ENCODE measurements at places on chromosomes 7 and 10.
A peak's percentile ranks its signal among the peaks of the same experiment; 100 is the strongest.

DNA sequence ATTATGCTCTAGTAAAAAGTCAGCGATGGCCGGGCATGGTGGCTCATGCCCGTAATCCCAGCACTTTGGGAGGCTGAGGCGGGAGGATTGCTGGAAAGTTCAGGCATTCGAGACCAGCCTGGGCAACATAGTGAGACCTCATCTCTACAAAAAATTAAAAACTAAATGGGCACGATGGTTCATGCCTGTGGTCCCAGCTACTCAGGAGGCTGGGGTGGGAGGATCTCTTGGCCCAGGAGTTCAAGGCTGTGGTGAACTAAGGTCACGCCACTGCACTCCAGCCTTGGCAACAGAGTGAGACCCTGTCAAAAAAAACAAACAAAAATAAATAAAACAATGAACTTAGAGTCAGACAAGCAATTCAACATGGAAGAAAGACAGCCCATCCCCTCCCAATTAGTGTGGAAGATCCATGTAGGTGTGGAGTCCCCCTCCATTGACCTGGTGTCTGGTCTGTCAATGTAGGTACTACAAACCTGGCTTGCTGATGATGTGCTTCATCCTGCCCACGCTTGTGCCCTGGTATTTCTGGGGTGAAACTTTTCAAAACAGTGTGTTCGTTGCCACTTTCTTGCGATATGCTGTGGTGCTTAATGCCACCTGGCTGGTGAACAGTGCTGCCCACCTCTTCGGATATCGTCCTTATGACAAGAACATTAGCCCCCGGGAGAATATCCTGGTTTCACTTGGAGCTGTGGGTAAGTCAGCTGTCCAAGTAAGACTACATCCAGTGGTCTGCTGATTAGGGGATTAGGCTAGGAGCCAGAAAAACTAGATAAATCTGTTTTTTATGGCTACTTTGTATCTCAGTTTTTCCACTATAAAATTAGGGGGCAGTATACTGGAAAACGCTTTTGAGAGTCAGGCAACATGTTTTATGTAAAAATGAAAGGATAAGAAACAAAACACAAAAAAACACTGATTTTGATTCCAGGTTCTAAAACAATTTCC is 9.3 kb downstream of the SCD start:
- DNase-seq, result no peak

GRCh38 chr7:140671966-140672365 is 779 bp upstream of the ADCK2 start:
- no peak for DNase-seq

- no peak for DNase-seq
Observed at GRCh38 chr10:3741688-3742461, 43.1 kb downstream of the KLF6 start.

GRCh38 chr10:127267442-127267841 is 71.1 kb upstream of the INSYN2A start:
- no peak for DNase-seq

GRCh38 chr10:35542303-35542702 is 62.8 kb upstream of the GJD4 start:
- no peak for DNase-seq

- no peak for DNase-seq
Observed at GRCh38 chr7:37187179-37187578, 261.5 kb downstream of the ELMO1 start.

DNA sequence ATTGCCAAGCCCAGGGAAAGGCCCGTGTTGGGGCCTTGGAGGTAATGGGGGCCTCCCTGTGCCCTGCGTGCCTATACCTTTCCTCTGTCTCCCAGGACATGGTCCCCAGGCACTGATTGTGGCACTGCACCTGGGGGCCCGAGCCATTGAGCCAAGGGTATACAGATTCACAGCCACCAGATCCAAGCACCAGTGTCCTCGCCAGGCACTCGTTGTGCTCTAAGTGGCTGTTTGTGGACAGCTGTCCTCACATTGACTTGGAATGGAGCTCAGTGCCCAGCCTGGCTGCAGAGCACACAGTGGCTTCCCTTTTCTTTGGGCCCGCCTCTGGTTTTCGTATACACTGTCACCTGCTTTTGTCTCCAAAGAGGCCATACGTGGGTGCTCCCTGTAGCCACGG is 72.0 kb upstream of the BTBD16 start:
- DNase-seq, result no peak

DNA sequence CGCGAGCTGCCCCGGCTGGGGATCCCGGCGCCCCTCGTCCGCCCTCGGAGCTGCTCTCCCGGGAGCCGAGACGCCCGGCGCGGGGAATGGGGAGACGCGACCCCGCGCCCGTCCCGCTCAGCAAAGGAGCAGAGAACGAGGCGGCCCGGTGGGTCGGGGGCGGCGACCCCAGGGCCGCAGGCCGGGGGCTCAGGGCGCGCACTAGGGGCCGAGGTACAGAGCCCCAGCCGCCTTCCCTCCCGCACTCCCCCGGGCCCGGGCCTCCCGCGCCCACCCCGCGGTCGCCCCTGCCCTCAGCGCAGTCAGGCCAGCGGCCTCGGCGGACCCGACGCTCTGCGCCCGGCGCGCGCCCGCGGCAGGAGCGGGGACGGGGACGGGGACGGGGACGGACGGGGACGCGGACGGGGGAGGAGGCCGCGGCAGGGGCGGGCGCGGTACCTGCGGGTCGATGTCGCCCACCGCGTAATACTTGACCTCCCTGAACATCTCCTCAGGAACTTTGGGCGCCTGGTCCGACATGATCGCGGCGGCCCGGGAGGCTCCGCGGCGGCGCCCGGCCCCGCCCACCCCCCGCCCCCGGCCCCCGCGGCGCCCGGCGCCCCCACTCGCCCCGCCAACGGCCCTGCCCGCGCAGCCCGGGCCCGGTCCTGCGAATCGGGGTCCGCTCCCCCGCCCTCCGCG is 373 bp downstream of the PAXIP1 start:
- DNase-seq, result peak; percentile 75

- no peak for DNase-seq
Observed at GRCh38 chr7:88361357-88361756, 54.7 kb upstream of the STEAP4 start.

DNA sequence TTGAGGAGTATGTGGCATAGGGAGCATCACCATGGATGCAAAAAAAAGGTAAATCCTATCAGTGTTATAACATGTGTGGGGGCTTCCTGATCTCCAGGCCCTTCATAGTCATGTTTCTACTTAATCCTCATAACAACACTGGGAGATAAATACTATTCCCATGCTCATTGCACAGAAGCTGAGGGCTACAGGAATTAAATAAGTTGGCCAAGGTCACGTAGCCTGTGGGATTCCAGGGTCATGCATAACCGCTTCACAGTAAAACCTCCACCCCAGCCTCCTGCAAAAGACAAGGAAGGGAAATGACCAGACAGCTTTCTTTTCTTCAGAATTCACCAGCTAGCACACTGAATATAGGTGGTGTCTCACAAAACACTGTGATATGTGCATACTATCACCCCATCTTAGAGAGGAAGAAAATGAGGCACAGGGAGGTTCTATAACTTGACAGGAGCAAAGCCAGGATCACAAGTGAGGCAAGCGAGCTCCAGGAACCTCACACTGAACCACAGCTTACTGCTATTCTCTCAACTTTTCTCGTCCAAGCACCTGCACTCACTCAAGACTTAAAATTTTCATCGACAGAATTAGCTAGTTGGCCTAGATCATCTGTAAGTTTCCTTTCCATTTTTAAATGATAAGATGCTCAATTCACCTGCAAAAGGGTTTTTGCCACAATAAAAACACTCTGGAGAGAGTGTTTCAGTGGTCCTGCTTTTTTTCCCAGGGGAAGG is 13.4 kb downstream of the JAZF1 start:
- DNase-seq, result no peak

DNA sequence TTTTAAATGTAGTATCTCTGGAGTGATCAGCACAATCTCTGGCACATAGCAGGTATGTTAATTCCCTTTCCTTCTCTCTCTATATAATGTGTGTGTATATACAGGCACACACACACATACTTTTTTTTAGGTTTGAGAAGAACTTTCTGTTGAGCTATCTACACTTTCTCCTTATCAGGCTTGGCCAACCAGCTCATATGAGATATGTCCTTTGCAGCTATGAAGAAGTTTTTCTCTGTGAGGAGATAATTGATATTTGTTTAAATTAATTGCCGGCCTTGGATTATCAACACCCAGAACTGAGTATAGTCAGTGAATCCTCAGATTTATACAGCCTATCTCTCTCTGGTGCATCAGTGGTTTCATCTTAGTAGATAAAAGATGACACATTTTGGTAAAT is 2.3 kb upstream of the MCU start:
- DNase-seq, result no peak

DNA sequence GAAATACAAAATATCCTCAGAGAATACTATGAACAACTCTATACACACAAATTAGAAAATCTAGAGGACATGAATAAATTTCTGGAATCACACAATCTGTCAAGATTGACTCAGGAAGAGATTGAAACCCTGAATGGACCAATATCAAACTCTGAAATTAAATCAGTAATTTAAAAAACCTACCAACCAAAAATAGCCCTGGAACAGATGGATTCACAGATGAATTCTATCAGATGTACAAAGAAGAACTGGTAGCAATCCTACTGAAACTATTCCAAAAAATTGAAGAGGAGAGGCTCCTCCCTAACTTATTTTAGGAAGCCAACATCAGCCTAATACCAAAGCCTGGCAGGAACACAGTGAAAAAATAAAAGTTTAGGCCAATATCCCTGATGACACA is 190.0 kb downstream of the HPSE2 start:
- DNase-seq, result no peak

DNA sequence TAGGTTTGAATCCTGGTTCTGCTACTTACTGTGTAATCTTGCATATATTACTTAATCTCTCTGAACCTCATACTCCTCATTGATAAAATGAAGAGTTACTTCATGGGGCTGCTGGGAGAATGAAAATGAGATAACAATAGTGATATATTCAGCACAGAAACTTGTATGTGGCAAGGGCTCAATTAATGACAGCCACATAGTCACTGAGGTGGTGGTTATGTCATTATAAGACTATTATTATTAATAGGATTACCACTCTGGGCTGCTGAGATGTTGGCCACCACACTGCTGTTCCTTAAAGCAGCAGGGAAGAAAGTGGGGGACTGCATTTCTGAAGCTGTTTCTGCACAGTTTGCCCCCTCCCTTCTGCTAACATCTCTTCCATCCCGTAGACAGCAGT is 100.4 kb upstream of the PDLIM1 start:
- no peak for DNase-seq

- DNase-seq, result no peak
Observed at GRCh38 chr7:54689394-54690049, 69.5 kb downstream of the SEC61G start.

DNA sequence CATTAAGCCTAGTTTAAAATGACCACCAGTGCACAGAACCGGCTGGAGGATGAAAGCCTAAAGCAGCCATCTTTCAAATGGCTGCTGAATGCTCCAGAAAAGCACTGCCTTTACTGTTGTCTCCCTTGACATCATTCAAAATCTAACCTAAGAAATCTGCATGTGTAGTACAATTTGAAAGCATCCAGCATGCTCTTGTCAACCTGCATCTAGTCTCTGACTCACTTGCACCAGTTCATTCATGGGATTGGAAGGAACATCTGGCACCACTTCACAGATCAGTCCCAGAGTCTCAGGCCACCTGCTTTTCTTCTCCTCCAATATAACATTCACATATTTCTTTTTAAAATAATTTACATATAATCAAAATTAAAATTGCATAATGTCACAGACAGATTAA is 76.2 kb downstream of the RNF133 start:
- no peak for DNase-seq

GRCh38 chr7:48105045-48105444 is 16.0 kb downstream of the UPP1 start:
- DNase-seq, result no peak

DNA sequence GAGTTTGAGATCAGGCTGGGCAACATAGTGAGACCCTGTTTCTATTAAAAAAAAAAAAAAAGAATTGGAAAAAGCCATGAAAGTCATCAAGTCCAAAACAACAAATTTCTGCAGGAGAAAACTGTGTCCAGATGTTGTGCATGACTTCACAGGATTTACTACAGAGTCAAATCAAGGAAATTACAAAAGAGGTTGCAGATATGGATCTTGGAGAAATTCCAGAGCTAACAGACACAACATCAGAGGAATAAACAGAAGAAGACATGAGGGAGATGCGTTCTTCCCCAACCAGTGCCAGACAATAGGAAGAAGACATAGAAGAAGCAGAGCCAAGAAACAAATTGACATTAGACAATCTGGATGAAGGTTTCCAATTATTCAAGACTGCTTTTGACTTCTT is 24.3 kb upstream of the KCNIP2 start:
- no peak for DNase-seq

GRCh38 chr7:47239931-47240421 is 341.9 kb downstream of the TNS3 start:
- DNase-seq, result no peak

DNA sequence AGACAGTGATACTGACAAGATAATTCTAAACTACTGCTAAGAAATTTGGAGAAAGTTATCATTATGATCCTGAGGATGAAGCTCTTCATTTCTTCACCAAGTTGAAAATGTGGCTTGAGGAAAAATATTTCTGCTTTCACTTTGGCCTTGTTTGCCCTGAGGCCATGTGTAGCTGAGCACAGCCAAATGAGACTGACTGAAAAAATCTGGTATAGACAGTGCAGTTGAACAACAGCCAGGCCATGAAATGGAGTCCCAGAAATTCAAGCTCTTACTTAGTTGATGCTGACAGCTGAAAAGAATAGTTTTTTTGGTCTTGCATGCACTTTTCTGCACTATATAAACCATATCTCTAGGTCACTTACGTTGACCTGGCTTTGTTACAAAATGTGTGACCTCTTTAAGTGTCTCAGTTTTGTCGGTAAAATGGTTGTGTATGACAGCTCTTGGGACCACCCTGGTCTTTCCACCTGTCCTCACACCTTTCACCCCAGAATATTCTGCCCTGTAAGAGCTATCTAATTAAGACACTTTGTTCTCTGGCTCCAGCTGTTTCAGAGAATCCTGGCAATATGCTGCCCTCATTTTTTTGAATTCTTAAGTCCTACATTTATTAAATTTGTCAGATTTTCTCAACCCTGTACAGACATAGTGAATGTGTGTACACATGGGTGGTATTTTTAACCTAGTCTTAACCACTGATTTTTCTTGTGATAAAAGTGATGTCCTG is 91.3 kb downstream of the CD36 start:
- DNase-seq, result no peak

- DNase-seq, result peak; percentile 18
Observed at GRCh38 chr10:77428691-77429395, 208.8 kb downstream of the KCNMA1 start.

- no peak for DNase-seq
Observed at GRCh38 chr7:7274782-7275181, 92.4 kb downstream of the C1GALT1 start.
